NCI-H1930 (cell line): ENCODE measurements at places on chromosomes 2 and 18.

- no peak for DNase-seq
Observed at GRCh38 chr2:82599021-82599420, 1860.1 kb downstream of the SUCLG1 start.

- no peak for DNase-seq
Observed at GRCh38 chr2:26400723-26401122, 997 bp upstream of the DRC1 start.

DNA sequence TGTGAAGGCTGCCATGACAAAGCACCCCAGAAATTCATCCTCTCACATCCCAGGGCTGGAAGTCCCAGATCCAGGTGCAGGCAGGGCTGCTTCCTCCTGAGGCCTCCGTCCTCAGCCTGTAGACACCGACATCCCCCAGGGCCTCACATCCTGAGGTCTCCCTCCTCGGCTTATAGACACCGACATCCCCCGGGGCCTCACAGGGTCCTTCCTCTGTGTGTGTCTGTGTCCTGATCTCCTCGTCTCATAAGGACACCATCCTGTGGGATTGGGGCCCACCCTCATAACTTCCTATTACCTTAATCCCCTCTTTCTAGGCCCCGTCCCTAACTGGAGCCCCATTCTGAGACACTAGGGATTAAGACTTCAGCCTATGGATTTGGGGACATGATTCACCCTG, 92.0 kb upstream of the SNTG2 start:
- DNase-seq: no peak

- DNase-seq: no peak
Observed at GRCh38 chr2:215728504-215729065, 284.8 kb downstream of the MREG start.

GRCh38 chr2:111990856-111991255, 64.2 kb upstream of the TMEM87B start:
- DNase-seq: no peak

DNA sequence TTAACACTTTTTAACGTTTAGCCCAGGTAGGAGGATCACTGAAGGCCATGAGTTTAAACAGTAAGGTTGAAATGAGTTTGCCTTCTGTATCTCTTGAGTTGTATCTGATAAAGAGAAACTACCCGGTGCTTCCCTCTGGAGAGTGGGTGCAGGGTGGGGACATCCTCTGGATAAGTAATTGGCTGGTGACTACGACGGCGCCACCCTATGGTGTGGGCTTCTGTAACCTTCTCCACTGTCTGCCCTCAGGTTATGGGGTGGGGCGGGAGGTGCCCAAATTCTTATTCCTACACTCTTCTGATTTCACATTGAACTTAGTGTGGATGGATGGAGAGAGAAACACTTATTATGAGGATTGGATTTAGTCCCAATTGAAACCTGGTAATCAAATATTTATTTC, 68.8 kb downstream of the LDLRAD4 start:
- peak; percentile 0 for DNase-seq

- no peak for DNase-seq
Observed at GRCh38 chr2:20219763-20220380, 5.1 kb downstream of the SDC1 start.

DNA sequence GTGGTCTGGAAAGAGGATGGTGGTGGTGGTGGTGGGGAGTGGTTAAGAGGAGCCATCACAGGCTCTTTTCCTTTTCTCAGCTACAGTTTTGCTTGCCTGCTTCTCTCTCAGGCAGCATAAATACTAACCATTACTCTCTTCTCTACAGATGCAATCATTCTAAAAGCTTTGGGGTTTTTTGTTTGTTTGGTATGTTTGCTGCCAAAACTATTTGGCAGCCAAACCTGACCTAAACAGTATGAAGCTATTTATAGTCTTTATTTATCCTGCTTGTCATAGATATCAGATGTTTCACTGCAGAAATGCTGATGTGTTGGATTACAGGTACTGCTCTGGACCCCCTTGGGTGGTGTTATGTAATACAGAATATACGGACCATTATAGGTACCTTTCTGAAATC, 15.3 kb downstream of the SIX3 start:
- no peak for DNase-seq

- no peak for DNase-seq
Observed at GRCh38 chr18:23468753-23469459, 15.8 kb downstream of the RIOK3 start.

- no peak for DNase-seq
Observed at GRCh38 chr2:49248506-49248905, 94.2 kb upstream of the FSHR start.

DNA sequence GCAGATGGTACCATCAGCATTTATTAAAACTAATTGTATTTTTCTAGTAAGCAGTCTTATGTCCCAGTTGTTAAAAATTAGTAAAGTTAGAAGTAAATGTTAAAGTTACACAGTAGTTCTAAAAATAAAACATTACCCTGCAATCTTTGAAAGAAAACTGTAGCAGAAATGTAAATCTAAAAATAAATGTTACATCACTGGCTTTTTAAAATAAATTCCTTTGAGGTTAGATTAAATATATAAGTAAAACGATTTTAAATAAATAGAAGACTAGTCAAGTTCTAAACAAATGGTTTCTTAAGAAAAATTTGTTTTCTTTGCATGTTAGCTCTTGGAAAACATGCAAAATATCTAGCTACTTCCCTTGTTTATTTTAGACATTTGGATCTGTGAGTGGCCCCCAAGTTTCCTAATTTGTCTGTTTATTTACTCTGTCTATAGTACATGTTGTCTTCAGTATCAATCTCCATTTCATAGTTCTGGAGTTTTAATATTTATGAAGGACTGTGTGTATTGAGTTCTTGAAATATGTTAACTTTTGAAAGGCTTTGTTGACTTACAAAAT, 58.2 kb downstream of the GLS start:
- no peak for DNase-seq

GRCh38 chr2:162233197-162233596, 10.0 kb downstream of the FAP start:
- no peak for DNase-seq

- no peak for DNase-seq
Observed at GRCh38 chr18:69843015-69843414, 104.7 kb downstream of the CD226 start.

- no peak for DNase-seq
Observed at GRCh38 chr2:2892378-2892777, 485.2 kb downstream of the EIPR1 start.

GRCh38 chr2:19736191-19736831, 165.5 kb downstream of the TTC32 start:
- DNase-seq: no peak

DNA sequence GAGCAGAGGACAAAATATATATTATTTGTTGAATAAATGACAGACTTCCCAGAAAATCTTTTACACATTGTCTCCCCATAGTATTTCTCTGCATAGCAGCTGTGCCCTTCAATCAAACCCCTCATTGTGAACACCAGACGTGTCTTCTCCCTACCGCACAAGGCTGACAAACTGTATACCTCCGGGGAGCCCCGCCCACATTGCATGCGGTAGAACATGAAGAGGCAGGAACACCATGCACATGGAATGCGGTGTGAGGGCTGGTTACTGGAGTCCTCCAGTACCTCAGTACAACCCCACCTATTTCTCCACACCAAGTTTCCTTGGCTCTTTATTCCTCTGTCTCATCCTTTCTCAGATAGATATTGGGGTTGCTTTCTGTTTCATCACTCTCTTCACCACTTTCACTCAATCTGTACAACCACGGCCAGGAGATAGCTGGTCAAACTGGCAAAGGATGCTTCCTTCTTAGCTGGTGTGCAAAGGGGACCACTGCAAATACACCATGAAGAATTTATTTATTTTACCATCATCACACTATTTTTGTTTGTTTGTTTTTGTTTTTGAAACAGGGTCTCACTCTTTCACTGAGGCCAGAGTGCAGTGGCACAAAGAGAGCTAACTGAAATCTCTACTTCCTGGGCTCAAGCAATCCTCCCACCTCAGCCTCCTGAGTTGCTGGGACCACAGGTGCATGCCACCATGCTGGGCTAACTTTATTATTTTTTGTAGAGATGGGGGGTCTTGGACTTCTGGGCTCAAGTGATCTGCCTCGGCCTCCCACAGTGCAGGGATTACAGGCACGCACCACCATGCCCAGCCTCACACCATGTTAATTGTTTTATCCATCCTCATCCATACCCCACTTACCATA, 2.3 kb upstream of the NBAS start:
- DNase-seq: no peak

- DNase-seq: no peak
Observed at GRCh38 chr2:119276864-119277263, 53.2 kb downstream of the STEAP3 start.

GRCh38 chr2:136468799-136469369, 296.5 kb upstream of the THSD7B start:
- no peak for DNase-seq

GRCh38 chr18:21930177-21930576, 189.6 kb downstream of the MIB1 start:
- DNase-seq: no peak

DNA sequence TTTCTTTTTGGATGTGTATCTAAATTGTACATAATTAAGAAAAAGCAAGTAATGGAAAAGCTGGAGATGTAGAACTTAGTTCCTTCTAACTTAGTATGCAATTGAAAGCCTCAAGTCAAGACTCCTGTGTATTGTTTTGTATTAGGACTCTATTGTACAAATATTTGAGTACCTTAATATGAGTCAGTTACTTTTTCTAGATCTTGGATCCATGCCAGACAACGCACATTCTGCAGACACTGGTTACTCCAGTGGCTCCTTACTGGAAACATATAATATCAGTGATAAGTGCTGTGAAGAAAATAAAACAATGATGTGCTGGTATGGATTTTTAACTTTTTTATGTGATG, 1.5 kb downstream of the SLC39A10 start:
- DNase-seq: no peak

DNA sequence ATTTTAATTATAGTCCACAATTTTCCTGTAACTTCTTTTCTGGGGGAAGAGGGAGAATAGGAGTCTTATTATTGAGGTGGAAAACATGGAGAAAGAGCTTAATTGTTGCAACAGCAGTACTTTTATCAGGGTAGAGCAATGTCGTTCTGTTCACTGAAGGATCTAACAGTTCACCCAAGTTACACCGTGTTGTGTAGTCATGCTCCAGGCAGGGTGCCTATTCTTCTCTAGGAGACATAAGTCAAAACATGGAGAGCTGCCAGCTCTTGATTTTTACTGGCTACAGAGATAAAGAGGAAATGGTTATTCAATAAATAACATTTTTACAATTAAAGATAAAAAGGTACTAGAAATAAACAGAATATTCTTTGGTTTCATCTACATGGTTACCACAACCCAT, 594.3 kb upstream of the NETO1 start:
- DNase-seq: no peak

DNA sequence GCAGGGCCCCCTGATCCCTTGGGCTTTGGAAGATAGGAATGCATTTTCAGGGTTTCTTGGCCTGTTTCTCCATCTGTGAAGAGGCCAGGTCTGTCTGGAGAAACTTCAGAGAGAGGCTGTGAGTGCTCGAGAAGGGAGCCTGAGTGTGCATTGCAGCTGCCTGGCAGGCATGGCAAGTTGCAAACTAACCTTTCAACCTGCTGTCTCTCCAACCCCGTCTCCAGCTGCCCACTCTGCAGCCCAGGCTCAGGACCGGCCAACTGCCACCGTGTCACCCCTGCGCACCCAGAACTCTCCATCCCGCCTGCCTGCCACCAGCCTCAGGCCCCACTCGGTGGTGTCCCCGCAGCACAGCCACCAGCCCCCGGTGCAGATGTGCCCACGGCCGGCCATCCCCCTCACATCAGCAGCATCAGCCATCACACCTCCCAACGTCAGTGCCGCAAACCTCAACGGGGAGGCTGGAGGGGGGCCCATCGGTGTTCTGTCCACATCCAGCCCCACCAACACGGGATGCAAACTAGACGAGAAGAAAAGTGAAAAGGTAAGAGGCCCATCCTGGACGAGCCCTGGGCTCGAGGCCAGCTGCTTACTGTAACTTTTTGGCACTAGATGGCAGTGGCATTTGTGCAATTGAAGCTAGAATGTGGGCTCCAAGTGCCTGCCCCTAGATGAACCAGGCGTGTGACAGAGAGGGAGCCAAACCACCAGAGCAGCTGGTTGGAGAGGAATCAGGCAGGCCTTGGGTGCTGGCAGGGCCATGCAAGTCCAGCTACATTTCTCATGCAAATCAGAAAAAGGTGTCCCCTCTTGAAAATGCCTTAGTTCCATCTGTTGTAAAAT, 164.6 kb downstream of the SEPTIN10 start:
- no peak for DNase-seq

GRCh38 chr2:152694161-152694661, 23.1 kb downstream of the PRPF40A start:
- no peak for DNase-seq

- DNase-seq: no peak
Observed at GRCh38 chr18:49739275-49739674, 74.1 kb downstream of the ACAA2 start.

DNA sequence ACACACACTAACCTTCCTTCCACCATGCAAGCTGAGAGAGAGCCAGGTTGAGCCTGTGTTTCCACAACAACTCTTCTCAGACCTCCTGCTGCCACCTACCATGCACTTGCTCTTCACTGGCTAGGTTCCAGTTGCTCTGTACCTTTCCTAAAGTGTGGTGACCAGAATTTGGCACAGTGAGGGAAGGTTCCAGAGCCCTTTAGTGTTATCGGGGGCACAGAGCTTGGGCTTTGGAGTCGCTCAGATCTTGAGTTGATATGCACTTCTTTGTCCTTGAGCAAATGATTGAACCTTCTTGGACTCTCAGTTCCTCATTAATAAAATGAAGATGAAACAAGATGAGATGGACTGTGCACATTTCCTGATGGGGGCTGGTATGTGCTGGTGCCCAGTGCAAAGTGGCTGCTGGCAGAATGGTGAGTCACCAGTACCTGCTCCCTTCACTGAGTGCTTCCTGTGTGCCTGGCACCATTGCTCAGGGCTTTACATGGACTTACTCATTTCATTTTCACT, 47.1 kb downstream of the NEDD4L start:
- DNase-seq: no peak

DNA sequence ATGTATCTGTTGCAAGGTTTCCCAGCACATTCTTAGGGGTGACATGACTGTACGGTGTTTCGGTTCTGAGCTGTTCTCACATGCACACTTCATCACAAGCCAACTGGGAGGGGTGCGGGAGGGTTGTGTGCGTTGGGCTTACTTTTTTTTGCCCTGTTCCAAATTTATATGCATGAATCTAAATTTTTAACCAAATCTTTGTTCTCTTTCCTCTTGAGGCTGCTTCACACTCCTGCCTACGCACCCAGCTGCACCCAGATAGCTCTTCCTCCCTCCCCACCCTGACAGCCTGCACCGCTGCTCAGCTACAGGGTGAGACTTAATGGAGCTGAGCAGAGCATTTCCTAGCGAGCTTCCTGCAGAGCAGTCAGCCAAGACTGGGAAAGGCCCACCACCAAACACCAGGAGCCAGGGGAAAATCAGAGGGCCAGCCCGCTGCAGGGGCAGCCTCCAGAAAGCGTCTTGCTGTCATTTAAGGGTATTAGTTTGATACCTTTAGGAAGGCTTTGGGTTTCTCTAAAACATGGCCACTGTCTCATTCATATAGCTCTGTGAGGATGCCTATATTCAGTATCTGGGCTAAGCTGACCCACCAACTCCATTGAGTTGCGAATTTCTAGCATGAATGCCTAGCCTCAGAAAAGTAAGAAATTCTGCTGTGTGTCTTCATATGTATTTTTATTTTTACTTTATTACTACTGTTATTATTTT, 84.5 kb downstream of the POU3F3 start:
- no peak for DNase-seq

GRCh38 chr2:61055557-61055956, 10.1 kb upstream of the SANBR start:
- no peak for DNase-seq

- DNase-seq: no peak
Observed at GRCh38 chr18:23250893-23251656, 115.8 kb downstream of the CABLES1 start.
